NCI-H524 (cell line): ENCODE measurements at places on chromosomes 7 and 10.

DNA sequence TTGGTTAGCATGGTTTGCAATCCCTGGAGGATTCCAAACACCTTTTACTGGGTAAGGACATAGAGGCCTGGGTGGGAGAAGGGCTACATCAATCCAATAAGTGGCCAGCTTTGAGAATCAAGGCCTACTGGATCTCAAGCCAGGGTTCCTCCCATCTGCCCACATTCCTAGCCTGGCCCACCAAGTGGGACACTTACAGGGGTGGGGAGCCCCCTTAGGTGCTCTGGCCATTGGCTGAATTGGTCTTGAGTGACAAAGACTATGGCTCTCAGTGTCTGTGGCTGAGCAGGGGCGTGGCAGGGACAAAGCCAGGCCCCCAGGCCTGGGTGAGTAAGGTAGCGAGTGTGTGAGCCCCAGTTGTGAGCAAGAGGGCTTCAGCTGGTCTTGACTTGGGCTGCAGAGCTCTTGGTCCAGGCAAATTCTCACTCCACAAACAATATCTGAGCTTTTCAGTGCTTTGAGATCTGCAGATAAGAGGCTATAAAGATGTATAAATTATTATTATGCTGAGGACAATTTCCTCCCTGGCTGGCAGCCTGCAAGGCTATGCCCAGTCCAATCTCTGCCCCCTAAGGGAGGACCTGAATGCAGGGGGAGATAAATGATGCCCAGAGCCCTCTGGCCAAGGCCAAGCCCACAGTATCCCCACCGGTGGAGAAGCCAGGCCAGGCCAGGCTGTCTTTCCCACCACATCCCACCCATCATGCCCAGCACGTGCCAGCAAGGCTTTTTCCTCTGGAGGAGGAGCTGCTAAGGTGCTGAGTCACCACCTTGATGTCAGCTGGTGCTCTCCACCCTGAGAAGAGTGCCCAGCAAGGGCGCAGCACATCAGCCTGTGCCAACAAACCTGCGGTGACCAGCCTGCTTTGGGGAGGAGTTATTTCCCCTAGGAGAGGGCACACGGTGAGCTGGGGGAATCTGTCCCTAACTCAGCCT, 80.7 kb upstream of the DUSP5 start:
- DNase-seq = no peak

- no peak for DNase-seq
Observed at GRCh38 chr10:4725917-4726606, 99.9 kb upstream of the AKR1E2 start.

DNA sequence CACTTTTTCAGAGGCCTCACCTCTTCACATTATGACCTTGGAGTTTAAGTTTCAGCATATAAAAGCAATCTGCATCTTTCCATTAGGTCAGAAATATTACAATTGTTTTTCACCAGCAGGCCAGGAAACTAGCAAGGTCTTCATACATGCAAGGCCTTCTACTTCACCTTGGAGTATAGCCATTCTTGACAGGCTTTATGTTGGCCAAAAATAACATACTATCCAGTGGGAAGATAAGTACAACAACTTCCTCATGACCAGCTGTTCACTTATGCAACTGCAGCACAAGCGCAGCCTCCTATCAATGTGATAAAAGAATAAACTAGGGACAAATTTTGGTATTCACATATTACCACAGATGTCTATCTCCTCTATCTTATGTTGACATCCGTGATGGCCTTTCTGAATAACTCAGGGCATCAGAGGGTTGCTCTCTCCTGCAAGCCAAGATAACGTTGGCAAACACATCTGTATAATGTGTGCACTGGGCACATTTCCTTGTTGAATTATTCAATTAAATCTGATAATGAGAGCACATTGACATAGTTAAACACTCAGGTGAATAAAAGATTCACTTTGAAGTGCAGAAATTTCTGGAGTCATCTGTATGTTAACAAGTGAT, 239.8 kb downstream of the FZD1 start:
- no peak for DNase-seq

DNA sequence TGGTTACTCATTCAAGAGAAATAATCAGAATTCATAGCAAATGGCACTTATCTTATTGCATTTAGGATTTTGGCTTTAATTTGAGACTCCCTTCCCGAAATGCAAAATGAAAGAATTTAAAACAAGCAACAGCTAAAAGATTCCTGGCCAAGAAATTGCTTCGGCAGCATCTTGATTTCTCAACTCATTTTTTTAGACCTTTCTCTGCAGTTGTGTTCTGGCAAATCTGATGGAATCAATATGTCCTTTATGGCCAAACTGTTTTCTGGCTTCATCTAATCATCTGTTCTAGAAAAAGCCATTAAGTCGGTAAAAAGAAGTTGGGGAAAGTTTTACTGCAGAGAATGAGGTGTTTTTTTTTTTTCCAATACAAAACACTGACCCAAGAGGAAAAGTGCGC, 172.1 kb downstream of the SLC16A9 start:
- DNase-seq = no peak

DNA sequence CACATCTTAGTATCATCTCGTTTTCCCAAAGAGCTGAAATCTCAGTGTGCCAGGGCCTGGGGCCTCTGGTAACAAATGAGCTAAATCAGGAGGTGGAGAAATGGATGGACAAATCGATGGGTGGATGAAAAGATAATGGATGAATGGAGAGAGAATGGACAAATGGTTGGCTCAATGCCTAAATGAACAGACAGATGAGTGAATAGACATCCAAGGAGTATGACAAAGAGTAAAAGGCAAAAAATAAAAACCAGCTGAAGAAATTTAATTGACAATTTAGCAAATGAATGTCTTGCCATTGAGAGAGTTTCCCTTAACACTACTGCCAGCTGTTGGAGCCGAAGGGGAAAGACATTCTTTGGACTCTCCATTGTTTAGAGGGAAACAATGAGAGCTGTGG, 8.0 kb downstream of the SYCE1 start:
- no peak for DNase-seq

DNA sequence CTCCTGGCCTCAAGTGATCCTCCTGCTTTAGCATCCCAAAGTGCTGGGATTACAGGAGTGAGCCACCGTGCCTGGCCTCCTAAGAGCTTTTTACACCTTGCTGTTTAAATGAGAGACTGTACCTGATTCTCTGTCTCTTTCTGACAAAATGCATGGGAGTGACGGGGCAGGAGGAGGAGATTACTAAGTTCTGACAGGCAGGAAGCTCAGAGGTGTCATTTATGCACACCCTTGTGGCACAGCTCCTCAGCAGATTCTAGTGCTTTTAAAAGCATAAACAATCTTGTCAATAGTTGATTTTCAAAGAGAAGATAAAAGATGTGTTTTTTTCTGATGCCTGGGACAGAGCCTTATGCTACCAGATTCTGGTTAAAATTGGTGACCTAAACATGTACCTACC, 39.7 kb upstream of the STEAP4 start:
- no peak for DNase-seq

DNA sequence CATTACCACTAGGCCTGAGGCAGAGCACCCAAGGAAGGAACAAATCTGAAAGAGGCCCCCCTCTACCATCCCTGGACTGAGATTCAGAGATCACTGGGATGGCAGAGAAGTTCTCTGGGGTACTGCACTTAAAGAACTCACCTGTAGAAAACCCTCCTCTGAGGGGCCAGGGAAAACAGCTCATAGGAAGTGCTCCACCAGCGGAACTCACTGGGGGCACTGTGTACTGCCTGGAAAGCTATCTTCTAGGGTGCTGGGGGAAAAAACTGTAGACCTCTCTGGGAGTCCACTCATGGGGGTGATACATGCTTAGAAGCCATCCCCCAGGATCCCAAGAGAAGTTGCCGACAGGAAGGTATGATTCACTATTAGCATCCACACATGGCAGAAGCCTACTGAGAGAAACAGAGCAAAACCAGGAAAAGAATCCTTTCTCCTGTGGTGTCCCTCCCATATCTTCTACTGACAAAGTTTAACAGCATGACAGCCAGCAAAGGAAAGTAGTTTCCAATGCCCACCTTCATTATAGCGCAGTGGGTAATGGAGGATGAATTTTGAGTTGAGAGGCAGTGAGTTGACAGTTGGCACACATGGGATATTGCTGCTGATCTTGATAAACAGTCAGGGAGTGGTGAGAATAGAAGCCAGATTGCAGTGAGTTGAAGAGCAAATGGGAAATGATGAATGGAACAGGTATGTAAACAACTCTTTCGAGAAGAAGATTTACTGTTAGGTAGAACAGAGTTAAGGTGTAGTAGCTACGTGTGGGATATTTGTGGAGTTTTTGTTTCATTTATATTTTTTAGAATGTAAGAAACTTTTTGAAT, 20.9 kb downstream of the ANKIB1 start:
- DNase-seq = no peak

DNA sequence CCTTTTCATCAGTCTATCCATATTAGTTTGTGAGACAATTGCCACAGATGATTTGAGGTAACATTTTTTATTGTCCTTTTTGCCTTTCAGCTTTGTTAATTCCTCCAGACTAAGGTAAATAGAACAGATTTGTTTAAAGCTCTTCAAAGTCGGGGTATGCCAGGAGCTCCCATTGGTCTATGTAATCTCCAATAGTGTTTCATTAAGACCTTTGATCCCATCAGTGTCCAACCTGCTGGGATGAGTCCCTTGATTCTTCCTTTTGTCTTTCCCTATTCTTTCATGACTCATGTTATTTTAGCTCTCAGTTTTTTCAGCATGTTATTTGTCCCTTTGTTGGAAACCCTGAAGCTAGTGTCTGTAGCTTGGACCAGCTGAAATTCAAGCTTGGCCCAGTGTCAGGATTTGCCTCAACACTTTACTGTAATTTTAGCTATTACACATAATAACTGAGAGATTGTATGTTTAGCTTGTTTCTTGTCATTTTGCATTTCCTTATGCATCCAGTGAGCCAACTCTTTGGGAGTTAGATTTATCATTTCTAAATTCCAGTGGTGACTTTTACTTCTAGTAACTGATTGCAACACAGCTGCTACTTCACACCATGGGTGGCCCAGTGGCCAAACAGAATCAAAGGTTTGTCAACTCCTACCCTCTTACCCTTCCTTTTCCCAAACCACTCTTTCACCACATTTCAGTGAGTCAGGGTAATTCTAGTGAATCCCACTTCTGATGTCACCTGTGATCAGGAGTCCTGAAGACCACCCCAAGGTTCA, 15.3 kb downstream of the AGBL3 start:
- no peak for DNase-seq

GRCh38 chr7:40742270-40742669, 607.5 kb downstream of the SUGCT start:
- no peak for DNase-seq

DNA sequence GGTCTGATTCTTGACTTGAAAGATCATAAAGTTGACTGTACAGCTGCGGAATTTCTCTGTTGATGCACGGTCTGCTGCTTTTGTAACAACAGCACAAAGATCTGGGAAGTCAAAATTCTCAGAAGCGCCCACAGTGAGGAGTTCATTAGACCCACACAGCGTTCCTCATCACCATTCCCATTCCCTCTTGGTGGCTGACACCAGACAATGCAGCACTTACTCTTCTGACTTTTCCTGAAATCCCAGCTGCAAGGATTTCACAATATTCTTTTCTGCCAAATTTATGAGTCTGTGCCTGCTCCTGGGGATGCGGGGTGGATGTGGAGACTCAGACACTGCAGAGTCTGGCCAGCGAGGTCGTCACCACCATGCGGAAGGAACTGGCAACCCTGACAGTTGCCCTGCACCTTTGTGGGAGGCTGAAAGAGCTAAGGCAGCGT, 233.9 kb downstream of the FANK1 start:
- no peak for DNase-seq

GRCh38 chr10:33193701-33194521, 140.6 kb downstream of the NRP1 start:
- DNase-seq = no peak

GRCh38 chr10:112785089-112785488, 165.0 kb upstream of the TCF7L2 start:
- DNase-seq = no peak

GRCh38 chr10:42177077-42177792, 461.1 kb downstream of the ZNF33B start:
- no peak for DNase-seq

DNA sequence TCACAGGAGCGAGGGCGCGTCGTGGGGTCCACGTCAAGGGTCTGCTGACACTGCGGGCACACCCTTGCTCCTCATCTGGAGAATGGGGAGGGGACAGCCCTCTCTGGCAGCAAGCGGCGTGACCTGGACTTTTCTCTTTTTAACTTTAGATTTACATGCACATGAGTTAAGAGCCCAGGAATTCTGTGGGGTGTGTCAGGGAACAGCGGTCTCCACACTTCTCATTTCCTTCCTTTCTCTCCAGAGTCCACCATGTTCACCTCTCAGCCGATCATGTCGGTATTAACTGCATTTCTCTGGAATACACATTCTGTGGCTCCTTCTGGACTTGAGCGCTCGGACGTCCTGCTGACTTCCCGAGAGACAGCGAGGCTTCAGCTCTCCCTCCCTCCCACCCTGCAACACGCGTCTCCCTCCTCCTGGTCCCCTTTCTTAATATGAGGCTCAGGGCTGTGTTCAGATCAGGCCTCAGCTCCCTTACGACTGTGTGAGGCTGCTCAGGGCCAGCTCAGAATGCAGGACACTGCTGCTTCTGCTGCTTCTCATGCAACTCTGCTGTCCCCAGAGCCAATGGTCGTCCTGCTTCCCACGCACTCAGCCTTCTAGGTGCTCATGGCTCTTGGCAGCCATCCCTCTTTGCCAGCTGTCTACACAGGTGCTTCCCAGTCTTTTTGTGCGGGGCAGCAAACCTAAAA, 261.3 kb downstream of the ELFN1 start:
- DNase-seq = no peak

DNA sequence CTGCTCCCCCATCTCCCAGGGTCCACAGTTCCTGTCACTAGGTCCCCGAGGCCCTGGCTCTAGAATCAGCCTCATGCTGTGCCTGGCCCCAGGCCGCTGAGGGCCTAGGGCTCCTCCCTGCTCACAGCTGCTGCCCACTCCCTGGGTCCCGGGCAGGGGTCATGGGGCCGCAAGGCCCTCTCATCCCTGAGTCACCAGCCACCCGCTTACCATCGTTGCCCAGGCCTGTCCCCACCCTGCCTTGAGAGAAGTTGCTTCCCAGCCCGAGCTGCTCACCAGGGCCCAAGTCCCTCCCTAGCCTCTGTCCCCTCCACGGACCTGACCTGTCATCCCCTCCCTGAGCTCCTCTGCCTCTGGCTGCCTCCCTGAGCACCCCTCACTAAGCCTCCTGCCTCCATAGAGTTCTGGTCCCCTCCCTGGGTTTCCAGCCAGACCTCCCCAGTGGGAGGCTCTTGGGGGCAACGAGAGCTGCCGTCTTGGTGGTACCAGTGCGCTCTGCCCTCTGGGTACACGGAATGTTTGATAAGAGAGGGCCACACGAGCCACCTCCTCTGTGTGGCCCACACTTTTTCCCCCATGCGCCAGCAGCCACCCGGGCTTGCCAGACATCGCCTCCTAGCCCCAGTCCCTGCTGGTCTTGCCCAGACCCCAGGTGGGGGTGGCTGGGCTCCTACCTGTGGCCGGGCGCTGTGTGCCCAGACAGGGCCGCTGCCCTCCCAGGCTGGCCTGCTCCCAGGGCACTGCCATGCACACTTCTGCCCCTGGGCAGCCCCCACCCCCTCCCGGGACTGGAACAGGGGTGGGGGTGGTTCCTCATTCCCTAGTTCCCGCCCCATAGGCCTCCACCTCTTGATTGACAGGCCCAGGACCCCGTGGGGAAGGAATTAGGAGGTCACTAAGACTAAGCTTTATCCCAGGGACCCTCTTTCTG, 21.3 kb downstream of the MLXIPL start:
- no peak for DNase-seq
